ENCODE measurements at places on chromosomes 5 and 9.
A peak's percentile ranks its signal among the peaks of the same experiment; 100 is the strongest.

GRCh38 chr9:132670457-132671391, at the start of gene GTF3C4:
Gene GTF3C4, plus strand, starts transcription at chr9:132670464. Its CDS starts 135 bp downstream, at chr9:132670599.
- peak; percentile 27 for DNase-seq

DNA sequence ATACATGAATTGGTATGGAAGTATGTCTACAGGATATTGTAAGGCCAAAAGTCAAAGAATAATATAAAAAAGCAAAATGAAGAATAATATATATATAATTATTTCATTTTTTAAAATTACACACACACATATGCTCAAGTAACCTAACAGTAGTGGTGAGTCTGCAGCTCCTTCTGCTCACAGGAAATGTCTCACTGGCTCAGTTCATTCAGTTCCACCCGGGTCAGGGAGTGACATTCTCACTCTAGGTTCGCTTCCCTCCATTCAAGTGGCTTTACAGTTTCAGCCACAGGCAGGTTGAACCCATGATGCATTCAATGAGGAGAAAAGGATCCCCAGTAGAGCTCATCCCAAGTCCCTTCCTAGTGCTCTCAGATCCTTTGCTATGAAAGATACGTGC, 90.8 kb downstream of the SUSD1 start:
- DNase-seq, result no peak

GRCh38 chr9:129355631-129356030, 177.6 kb upstream of the IER5L start:
- no peak for DNase-seq

DNA sequence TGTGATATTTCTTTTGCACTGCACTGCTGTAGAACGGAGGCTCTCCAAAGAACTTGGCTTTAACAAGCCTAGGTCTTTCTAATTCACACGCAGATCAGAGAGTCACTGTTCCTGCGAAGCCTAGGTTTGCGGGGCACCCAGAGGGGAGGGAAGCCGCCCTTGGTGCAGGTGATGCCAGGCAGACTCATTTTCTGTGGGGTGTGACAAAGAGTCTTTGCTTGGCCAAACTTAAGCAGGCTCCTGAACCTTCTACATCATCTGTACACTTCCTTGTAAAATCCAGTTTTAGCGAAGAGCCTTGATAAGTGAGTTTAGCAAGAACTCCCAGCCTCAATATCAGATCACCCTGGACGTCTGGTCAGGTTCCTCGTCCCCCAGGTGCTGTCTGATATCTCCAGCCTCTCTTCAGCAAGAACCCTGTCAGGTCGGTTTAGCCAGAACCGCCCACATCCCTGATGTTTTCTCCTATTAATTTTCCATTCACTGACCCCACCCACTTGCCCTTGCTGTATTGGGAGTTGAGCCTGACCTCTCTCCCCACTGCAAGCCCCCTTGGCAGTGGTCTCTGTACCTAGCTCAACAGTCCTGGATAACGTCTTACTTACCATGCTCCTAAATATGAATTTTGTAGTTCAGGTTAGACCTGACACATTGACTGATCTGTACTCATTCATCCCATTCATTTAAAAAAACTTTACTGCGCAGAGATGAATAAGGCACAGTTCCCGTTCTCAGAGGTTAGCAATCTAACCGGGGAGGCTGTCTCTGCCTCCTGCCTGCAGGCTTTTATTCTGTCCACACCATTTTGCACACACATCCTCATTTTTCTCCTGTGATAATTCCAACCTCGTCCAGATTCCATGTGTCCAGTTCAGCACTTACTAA, 880 bp upstream of the UBAC1 start:
- no peak for DNase-seq

- no peak for DNase-seq
These were observed 755 bp downstream of the DND1 start for GRCh38 chr5:140672455-140673186.

GRCh38 chr9:77899679-77900354, 131.8 kb downstream of the GNAQ start:
- DNase-seq, result no peak

DNA sequence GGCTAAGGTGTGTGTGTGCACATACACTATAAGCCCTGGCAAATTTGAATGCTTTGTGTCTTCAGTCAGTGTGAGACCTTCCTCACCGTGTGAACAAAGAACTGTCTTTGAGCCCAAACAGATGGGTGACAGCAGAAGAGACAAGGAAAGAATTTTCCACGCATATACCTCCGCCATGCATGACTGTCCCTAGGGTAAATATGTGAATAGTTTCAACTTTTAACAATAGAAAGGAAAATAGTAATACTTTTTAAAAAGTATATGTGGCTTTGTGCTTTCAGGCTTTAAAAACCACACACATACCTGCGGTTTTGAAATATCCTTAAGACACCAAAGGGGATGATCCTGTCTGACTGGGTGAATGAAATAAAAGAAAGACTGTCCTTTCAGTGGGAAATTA, 438.6 kb upstream of the MPDZ start:
- DNase-seq, result no peak

DNA sequence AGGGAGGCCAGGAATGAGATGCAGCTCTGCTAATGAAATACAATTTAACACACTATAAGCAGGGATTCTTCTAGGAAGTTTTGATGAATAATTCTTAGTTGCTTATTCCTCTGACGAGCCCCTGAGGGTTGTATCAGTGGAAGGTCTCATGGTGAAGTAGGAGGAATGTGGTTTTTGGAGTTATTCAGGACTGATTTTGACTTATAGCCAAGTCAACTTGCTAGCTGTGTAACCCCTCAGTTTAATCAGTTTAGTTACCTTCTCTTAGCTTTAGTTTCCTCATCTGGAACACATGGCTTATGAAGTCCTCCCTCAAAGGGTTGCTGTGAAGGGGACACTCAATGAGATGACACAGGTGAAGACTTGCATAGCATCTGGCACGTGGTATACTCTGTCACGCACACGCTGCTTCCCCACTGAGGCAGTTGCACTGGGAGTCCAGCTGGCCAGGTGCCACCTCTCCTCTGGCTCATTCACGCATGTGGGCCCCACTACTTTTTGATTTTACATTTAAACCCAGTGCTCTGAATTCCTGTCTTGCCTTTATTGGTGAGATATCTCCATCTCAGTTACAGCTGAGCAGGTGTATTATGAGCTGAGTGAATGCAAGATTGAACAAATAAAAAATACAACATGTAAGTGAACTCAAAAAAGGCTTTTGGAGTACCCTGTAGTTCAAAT, 415.0 kb downstream of the ARHGEF28 start:
- DNase-seq, result no peak

GRCh38 chr9:113622600-113623400, 159.3 kb downstream of the RGS3 start:
- no peak for DNase-seq

DNA sequence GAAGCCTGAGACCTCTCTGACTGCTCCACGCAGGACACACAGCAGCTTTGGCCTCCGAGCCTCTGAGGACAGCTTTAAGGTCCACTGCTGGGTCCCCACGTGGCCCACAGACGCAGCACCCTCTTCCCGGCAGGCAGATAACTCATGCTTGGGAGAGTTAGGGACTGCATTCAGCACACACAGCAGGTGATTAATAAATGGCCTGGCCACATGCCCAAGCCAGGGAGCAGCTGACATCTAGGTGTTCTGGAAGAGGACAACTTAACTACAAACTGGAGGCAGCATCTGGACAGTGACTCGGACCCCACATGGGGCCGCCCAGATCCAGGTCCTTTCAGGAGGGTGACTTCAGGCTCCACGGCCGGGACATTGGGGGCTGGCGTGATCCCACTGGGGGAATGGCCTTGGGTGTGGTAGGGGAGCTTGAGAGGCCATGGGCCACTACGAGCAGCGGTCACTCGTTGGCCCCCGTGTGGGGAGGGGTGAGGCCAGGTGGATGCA, 11.3 kb downstream of the NINJ1 start:
- no peak for DNase-seq

DNA sequence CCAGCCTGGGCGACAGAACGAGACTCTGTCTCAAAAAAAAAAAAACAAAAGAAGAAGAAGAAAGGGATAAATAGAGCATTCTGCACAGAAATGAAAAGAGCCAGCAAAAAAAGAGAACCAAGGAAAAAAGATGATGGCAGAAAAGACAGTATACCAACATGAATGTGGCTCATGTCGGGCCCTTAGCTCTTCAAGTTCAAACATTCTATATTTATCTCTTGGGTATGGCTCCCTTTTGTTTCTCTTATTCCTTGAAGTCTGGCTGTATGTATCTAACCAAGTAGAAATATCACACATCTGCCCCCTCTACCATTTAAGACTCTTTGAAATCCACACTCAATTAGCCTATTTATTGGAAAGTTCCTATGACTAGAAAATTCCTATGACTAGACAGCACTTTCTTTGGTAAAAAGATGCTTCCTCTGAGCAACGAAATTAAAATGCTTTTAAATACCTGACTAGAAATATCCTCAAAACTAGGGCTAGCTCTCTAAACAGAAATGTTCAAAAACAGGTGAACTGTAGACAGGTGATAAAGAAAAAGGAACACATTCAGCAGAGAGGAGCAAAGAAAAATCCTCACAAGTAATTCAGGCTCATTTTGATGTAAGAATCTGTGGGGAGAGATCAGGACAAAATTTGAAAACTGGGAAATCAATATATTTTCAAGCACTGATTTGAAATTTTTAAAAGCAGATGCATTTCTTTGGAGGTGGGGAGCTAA, 2.6 kb downstream of the SELENOP start:
- DNase-seq, result no peak

- no peak for DNase-seq
These were observed 110.0 kb downstream of the PAM start for GRCh38 chr5:102865171-102865509.

- DNase-seq, result no peak
These were observed 175.6 kb downstream of the GABBR2 start for GRCh38 chr9:98533132-98533531.

GRCh38 chr5:159874263-159874662, 42.0 kb upstream of the ADRA1B start:
- DNase-seq, result no peak

GRCh38 chr9:119289740-119290433, 79.3 kb downstream of the BRINP1 start:
- DNase-seq, result no peak

Data from NCI-H1417 treated with DMSO at 0.1 percent for 48 hours (cell line).